Kidney tubule cell (primary cell): ENCODE measurements at places on chromosomes 6 and 20.
A peak's percentile ranks its signal among the peaks of the same experiment; 100 is the strongest.

GRCh38 chr6:9168669-9169068 is 733.3 kb upstream of the SLC35B3 start:
- no peak for DNase-seq

GRCh38 chr6:49966334-49966733 is 2.4 kb upstream of the DEFB114 start:
- DNase-seq, result no peak

DNA sequence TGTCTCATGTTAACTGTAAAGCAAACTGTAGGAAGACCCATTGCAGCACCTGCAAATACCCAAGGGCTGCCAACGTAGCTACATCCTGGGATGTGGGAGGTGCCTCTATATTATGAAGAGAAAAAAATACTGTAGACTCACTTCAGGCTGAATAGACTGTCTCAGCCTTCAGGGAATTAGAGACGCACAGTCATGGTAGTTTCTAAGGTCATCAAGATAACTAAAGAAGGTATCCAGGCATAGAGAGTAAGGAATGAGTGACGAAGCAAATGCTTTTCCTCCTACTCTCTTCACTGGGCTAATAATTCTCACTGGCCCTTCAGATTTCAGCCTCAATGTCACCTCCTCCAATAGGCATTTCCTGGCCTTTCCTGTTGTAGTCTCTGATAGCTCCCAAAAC is 121.6 kb upstream of the ECI2 start:
- DNase-seq, result peak; percentile 20

DNA sequence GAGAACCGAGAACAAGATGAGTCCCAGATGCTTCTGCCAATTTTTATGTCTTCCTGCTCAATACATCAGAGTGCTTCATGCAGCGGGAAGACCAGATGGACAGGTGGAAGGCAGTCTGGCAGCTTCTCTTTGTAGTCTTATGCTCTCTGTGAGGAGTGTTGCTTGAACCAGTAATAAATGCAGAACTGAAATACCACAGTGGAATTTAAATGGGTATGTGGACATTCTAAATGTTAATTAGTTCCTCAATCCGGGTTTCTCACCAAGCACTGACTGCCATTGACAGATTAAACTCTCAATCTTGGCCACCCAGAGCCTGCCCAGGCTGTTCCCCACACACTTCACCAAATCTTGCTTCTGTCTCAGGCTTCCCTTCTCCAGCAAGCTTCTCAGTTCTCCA is 695.5 kb upstream of the CHD6 start:
- DNase-seq, result no peak

DNA sequence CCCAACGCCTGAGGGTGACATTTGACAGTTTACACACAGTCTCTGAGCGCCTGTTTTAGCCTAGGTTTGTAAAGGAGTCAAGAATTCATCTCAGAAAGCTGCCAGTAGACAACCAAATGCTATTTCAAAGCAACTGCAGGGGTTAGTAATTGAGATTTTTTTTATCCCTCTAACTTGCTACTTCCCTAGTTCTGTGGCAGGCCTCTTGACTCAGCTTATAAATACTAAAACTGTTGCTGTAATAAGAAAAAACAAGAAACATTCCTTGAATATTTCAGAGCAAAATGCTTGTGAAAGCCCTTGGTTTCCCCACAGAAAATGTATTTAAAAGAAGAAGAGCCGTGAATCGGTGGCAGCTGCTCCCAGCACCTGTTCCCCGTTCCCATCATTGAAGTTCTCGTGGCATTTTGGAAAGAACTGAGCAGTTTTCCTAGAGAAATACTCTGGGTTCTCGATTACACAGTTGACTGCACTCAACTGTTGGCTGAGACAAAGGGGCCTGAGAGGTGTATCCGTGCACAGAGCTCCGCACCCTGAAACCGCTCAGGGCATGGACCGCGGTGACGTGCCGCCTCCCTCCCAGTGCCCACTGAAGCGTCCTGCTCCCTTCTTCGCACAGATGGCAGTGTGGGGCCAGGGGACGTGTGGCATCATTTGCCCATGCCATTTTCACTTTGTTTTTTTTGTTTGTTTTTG is 20.9 kb downstream of the DLL1 start:
- DNase-seq, result peak; percentile 33

DNA sequence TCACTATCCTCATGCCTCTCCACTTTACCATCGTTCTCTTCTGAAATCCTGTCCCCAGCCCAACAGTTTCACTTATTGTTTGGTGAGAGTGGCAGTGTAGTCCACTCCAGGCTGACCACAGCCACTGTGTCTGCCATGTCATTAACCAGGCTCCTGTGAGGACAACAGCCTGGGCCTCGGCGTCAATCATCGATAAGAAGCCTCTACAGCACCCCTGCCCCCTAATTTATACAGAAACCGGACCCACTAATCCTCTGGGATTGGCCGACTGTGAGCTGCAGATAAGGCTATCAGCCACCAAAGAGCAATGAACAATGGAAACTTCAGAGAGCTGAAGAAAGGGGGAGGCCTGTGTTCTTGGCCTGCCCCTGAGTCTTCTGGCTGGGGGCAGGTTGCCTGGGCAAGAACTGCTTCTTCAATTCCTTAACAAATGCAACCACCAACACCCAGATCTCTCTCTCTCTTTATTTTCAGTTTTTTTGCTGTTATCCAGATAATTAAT is 3.4 kb downstream of the EGFL8 start:
- no peak for DNase-seq

- DNase-seq, result peak; percentile 17
These were observed 76.9 kb downstream of the GMDS start for GRCh38 chr6:2168480-2168879.

- no peak for DNase-seq
These were observed 39.2 kb upstream of the CLDN20 start for GRCh38 chr6:155224618-155225017.

GRCh38 chr6:134814076-134814695 is 135.7 kb downstream of the ALDH8A1 start:
- DNase-seq, result peak; percentile 47

GRCh38 chr6:112846681-112847080 is 499.6 kb downstream of the RFPL4B start:
- DNase-seq, result no peak

- DNase-seq, result no peak
These were observed 152.1 kb downstream of the TFAP2C start for GRCh38 chr20:56781108-56781739.

GRCh38 chr6:87628881-87629280 is 38.9 kb downstream of the ORC3 start:
- DNase-seq, result no peak

DNA sequence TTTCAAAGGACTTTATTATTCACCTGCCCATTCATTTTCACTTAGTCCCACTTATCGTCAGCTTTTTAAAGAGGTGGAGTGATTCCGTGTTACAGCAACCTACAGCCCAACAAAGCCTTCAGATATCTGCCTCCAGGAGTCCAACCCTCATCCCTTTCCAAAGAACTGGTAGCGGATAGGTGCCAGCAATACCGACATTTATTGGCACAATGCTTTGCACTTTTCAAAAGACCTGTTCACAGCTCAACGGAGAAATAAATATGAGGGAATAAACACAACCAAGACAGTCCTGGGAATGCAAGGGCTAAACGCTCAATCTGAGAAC is 819 bp upstream of the MTRF1L start:
- no peak for DNase-seq

GRCh38 chr20:2314759-2315439 is 19.1 kb downstream of the TGM3 start:
- DNase-seq, result no peak

GRCh38 chr20:20076297-20077065 is 24.1 kb downstream of the CFAP61 start:
- DNase-seq, result peak; percentile 29

DNA sequence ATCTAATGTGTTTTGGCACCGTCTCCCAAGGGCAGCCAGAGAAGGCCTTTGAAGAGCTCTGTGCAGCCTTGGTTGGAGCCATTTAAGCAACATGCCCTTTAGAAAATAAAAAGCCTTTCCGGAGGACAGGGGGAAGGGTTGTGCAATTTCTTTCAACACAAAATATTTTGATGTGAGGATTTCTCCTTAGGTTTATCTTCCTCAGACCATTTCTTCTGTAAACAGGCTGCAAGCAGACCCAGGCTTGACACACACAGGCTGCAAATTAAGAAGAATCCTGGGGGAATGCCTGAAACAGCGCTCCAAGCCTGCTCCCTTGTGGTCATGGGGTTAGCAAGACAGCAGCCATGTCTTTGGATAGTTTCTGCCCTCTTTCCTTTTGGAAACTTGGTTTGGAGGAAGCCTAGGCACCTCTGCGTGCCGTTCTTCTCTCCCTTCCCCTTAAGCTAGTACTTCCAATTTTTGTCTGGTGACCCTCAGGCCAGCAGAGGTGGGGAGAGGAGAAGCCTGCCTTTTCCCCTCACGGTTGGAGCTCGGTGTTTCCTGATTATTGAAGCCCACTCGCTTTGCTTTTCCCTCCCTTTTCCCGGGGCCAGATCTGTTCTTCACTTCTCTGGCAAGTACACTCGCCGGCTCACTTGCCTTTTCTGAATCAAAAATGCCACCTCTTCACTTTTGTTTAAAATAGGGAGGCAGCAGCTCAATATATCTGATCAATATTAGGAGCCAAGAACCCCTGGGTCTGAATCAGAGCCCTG is 39.6 kb upstream of the NOX3 start:
- DNase-seq, result peak; percentile 7

DNA sequence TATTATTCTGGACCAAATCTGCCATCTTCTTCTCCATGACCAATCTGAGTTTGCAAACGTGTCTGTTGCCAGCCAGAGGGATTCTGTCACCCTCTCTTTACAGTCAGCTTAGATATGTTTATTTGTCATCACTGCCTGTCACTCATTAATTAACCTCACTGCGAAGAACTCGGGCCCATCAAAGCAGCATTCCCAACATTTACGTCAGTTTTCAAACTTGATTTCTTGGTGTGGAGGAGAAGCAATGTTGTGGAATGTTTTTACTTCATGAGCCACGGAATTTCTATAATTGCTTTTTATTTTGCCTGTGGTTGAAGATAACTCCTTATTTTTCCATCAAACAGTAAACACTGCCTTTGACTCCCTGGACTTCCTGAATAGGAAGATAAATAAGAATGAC is 91.8 kb upstream of the CNKSR3 start:
- peak; percentile 40 for DNase-seq
